Stimulated activated CD4-positive, alpha-beta T cell treated with anti-CD3 and anti-CD28 coated beads, Interleukin-1b, Interleukin-23, amount 100 ng/mL, for 4 hours (primary cell): ENCODE measurements at places on chromosomes 3 and 15.

DNA sequence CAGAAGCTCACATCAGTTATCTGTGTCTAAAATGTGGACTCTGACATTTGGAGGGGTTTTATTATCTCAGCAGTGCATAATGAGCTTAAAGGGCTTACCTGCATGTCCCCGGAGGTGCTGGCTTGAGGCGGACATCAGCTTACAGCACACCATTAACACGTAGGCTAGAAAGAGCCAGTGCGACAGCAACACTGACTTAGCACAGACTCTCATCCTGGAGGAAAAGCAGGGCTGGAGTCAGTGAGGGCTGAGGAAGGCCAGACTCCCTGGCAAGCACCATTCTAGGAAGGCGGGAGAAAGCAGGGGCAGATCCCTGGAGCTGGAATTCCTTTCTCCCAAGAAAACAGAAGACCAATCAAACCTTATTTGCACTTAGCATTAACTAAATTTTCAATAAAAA, 51.7 kb downstream of the TAFA4 start:
- DNase-seq = no peak

DNA sequence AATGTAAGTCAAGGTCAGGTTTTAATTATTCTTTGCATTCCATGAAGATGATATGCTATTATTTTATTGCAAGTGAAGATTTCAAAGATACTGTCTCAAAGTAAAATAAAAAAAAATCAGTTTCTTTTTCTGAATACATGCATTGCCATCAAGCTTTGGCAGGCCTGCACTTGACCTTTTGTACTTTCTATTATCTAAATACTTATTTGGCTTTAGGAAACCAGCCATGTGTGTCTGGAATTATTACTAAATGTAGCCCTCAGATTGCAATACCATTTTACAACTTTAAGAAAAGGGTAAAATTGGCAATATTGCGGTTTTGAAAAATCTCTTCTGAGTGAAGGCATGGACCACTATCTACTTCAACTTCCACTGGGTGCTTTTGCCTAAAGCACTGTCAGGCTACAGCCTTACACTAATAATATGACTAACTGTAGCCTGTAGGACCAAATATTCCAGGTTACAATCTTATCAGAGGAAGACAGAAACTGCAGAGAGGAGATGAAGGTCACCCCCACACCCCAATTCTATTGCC, 349.4 kb upstream of the DCBLD2 start:
- no peak for DNase-seq

- no peak for DNase-seq
These were observed 79.5 kb upstream of the PRR23C start for GRCh38 chr3:139124197-139124596.

GRCh38 chr3:20137647-20138046, 48.4 kb downstream of the SGO1 start:
- DNase-seq = no peak

DNA sequence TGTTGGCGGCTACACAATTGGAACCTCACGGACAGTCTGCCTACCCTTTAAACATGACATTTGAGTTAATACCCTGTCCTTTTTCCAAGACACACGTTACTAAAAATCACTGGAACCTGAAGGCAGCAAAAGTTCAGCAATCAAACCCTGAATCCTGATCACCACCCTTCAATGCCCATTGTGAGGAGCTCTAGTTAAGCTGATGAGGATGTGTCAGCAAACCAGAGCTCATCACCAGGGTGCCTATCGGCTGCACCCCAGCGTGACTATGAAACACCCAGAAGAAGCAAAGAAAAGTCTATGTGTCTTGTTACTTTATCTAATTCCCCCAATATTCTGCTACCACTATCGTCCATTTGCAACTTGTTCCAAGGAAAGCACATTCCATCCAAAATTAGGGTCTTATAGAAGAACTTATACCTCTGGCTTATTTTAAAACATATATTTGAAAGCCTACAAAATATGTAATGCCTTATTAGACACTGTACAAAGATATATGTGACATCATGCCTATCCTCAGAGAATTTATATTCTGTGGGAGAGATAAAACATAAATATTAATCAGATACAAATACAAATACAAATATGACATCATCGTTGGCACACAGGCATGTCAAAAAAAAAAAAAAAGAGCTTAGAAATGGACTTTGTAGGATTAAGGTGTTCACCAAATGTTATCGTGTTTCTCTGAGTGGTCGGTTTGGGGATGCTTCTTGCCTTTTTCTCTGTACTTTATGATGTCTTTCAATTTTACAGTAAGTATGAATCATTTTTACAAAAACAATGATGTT, 219.7 kb upstream of the SETMAR start:
- no peak for DNase-seq
